Activated CD4-positive, alpha-beta memory T cell treated with anti-CD3 and anti-CD28 coated beads, Interleukin-2, amount 10 ng/mL, durations not matched to agents 7 days and 5 days (primary cell): ENCODE measurements at places on chromosomes 7 and 10. TPM values are rescaled to one million over a fixed set of nuclear protein-coding genes. Genes with fewer than 3 reads are reported as not detected.

- DNase-seq = no peak
- H3K27ac ChIP-seq = no peak overlapping the region
- no peaks in the 10 kb centered on the region for H3K36me3 ChIP-seq
- H3K27me3 ChIP-seq = no peaks in the 10 kb centered on the region
- no peaks in the 10 kb centered on the region for H3K4me1 ChIP-seq
- no peak overlapping the region for H3K4me3 ChIP-seq
Observed at GRCh38 chr10:18159557-18159956, 19.3 kb downstream of the CACNB2 start.

- peaks cover 23% of the 10 kb centered on the region for H3K27me3 ChIP-seq
- H3K36me3 ChIP-seq = no peaks in the 10 kb centered on the region
- DNase-seq = no peak
- peaks cover 13% of the 10 kb centered on the region for H3K4me1 ChIP-seq
Observed at GRCh38 chr7:6536262-6537260, 14.7 kb downstream of the GRID2IP start.

DNA sequence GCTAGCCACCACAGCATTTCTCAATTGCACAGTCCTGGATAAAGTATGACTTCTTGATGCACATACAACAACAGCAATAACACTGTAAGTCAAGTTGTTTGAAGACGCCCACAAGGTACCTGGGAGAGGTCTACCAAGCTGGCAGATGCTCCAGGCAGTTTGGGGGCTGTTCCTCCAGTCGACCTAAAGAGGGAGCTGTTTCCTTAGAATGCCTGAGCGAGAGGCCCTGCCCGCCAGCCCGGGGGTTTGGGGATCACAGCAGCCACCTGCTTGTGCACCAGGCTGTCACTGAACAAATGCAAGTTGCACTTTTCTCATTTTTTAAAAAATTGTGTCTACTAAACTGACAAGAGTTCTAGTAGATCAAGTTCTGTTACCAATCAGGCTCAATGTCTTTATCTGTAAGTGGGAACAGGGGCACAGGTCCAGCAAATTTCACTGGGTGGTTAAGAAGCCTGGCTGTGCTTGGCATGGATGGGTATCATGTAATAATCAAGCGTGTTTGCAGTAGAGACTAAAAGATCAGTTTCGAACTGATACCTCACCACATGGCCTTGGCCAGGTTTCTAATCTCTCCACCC is 193.8 kb upstream of the ADO start:
- peaks cover 21% of the 10 kb centered on the region for H3K4me1 ChIP-seq
- no peak overlapping the region for H3K27ac ChIP-seq
- no peaks in the 10 kb centered on the region for H3K36me3 ChIP-seq
- no peak overlapping the region for H3K4me3 ChIP-seq
- peaks cover 16% of the 10 kb centered on the region for H3K27me3 ChIP-seq
- DNase-seq = peak; percentile 73

DNA sequence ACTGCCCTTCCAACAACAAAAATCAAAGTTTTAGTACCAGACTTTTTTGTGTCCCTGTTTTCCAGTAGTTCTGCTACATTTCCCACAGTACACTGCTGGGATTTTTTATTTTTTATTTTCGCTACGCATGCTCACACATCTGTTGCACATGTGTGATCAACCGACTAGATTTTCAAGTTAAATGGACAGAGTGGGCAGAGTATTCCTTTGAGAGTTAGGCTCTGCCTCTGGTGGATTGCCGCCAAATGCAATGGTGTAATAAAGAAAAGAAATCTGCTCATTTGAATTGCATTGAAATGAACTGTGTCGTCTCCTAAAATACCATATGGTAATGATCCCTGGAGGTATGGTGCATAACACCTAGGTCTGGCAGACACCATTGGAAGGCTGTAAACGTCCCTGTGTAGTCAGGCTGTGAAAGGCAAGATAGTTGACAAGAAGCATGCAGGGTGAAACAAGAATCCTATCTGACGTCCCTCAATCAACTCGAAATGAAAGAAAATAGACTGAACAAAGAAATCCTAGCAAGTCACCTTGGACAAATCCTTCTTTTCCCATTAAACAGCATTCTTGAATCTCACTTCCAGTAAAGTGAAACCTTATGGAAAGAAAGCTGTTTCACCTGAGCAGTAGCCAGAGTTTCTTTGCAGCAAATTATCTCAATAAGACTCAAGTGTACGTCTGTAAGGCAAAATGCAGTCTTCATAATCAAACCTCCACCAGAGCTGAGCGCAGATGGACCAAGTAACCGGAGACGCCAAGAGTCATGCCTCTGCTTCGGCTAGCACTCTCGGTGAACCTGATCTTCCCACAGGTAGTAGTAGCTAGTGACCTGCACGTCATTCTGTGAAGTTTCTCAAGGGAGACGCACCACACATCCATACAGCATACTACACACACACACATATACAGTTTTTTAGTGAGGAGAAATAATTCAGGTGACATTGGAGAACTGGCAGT is 357.3 kb downstream of the CRPPA start:
- DNase-seq = no peak
- H3K27ac ChIP-seq = no peak overlapping the region
- H3K4me1 ChIP-seq = no peaks in the 10 kb centered on the region
- no peak overlapping the region for H3K4me3 ChIP-seq

GRCh38 chr7:123748171-123748733 is 551 bp downstream of the WASL start:
- peak overlapping the region; percentile 100 for H3K4me3 ChIP-seq
- H3K27me3 ChIP-seq = no peaks in the 10 kb centered on the region
- H3K27ac ChIP-seq = peak overlapping the region; percentile 90
- peak; percentile 35 for DNase-seq

DNA sequence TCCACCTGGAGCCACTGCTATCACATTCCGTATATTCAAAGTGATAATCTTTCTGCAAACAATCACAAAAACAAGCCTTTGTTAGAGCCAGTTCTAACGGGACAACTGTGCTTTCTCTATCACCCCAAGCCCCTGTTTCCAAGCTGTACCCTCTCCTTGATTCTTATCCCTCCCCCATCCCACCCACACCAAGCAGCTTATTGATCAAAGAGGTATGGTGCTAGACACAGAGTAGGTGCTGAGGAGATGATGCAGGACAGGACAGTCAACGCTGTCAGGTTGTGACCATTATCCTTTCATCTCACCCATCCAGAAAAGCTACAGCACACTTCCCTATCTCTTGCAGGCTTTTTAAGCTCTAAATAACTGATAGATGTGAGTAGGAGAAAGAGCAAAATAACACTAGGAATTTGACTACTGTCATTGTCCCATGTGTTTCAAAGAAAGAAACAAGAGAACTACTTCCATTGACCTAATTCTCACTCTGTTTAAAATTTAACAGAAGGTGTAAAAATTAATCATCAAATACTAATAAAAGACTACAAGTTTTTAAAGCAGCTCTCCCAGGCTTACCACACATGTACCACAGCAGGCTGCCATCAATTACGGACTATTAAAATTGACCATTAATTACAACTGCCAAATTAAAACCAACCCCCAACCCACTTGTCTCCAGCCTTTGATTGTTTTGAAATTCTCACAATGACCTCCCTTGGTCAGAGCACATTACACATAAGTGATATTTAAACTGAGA is 94.3 kb downstream of the ELAPOR2 start:
- no peaks in the 10 kb centered on the region for H3K36me3 ChIP-seq
- DNase-seq = no peak
- H3K4me3 ChIP-seq = no peak overlapping the region
- H3K27me3 ChIP-seq = no peaks in the 10 kb centered on the region
- H3K27ac ChIP-seq = no peak overlapping the region
- H3K4me1 ChIP-seq = no peaks in the 10 kb centered on the region

DNA sequence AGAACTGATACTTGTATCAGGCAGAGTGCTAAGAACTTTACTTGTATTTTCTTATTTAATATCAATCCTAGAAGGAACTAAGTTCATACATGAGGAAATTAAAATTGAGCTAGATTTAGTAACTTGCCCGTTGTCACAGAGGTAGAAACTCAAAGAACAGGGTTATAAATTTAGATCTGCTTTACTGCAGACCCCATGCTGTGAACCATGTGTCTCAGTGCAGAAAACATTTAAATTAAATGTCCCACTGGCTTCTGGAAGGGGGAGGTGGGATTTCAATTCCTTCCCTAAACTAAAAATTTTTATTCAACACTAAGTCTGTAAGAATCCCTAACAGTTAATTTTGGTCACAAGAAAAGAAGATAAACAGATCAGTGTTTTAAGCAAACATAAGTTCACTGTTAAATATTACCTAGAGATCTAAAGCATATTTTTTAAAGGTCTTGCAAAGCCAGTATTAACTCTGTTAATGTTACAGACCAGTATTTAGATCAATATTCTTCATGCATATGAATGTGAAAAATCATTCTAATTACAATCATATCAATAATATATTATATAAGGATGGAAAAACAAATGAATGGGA is 23.1 kb downstream of the WASL start:
- peaks cover 16% of the 10 kb centered on the region for H3K36me3 ChIP-seq
- H3K27ac ChIP-seq = no peak overlapping the region
- no peaks in the 10 kb centered on the region for H3K27me3 ChIP-seq

DNA sequence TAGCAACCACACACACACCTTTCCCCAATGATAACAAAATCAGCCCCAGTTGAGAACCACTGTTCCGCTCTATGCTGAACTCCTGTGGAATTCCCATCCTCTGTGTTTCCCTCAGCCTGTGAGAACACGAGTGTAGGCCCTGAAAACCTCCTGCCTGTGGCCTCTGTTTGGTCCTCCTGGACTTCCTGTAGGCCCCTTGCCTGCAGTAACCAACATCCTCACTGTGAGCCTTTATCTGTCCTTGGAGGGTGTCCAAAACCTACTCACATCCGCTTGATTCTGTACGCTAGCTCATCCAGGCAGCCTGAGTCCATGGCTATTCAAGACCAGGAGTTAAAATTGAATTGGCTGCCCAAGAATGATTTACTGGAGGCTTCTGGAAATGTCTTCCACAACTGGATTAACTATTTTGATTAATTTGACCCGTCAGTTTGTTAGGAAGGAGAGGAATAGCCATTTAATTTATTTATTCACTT is 149.8 kb downstream of the AKR1D1 start:
- H3K4me3 ChIP-seq = no peak overlapping the region
- H3K27me3 ChIP-seq = no peaks in the 10 kb centered on the region
- DNase-seq = no peak

GRCh38 chr10:120414946-120415345 is 42.1 kb upstream of the PLPP4 start:
- H3K4me1 ChIP-seq = no peaks in the 10 kb centered on the region
- H3K4me3 ChIP-seq = no peak overlapping the region
- no peaks in the 10 kb centered on the region for H3K27me3 ChIP-seq
- no peak overlapping the region for H3K27ac ChIP-seq
- no peaks in the 10 kb centered on the region for H3K36me3 ChIP-seq

DNA sequence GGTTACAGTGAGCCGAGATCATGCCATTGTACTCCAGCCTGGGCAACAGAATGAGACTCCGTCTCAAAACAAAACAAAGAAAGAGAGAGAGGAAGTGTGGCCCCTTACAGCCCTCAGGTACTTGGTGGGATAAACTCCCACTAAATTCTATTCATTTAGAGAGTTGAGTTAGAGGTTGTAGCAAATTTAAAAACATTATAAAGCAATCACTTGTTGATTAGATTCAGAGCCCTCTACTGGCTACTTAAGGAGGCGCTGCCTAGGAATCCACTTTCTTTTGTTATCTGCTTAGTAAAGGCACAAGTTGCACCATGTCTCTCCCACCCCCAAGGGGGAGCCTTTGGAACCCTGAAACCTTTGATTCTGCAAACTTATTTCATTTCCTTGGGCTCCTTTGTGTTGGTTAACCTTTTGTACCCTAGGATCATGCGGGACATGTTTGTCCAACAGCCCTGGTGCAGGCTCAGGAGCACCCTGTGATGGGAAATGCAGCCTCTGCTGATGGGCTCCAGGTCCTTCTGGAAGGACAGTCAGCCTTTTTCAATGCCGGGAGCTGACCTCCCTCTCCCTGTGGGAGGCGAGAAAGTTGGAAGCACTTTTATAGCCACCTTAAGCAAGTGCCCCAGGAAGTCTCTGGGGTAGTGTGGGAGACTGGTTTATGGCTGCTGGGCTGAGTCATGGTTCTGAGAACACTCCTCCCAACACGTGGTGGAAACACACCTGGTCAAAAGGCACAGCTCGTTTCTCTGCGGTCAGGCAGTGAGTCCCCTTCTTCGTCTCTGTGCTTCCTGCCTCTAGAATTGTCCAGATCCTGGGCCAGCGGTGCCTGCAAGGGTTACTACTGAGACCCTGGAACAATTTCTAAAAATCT is 2.3 kb downstream of the HKDC1 start:
- H3K4me1 ChIP-seq = peaks cover 67% of the 10 kb centered on the region
- DNase-seq = peak; percentile 90
- H3K36me3 ChIP-seq = no peaks in the 10 kb centered on the region
- no peaks in the 10 kb centered on the region for H3K27me3 ChIP-seq

GRCh38 chr7:122487131-122487530 is 182.6 kb upstream of the FEZF1 start:
- no peaks in the 10 kb centered on the region for H3K36me3 ChIP-seq
- H3K4me1 ChIP-seq = no peaks in the 10 kb centered on the region
- H3K27me3 ChIP-seq = no peaks in the 10 kb centered on the region
- no peak overlapping the region for H3K27ac ChIP-seq

DNA sequence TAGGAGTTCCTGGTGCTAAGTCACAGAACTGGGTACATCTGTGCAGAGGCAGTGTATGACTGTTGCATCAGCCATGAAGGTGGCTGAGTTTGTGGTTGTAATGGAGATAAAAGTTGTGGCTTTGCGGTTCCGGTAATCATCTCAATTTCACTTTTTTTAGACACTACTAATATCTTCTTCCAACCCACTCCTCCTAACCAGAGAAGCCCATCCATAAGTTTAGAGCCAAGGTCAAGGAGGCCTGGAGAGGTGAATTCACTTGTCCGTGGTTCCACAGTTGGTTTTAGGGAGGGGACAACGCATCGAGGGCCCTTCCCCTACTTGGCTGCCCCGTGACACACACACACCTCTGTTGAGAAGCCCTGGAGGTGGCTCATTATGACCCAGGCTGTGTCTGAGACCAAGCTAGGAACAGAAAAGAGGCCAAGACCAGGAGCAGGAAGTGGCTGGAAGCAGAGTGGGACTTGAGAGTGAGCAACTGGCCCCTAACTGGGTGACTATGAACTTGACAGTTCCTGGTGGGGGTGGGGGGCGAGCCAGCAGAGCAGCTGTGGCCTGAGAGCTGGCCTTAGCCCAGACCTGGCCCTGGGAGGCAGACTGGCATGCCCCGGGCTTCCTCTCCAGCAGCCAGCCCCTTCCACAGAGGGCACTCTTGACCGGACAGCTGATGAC is 66.8 kb upstream of the COL13A1 start:
- H3K27ac ChIP-seq = no peak overlapping the region
- DNase-seq = peak; percentile 19
- H3K4me1 ChIP-seq = peaks cover 13% of the 10 kb centered on the region
- no peaks in the 10 kb centered on the region for H3K36me3 ChIP-seq
- no peak overlapping the region for H3K4me3 ChIP-seq

GRCh38 chr10:52287866-52288265 is 26.2 kb upstream of the DKK1 start:
- H3K36me3 ChIP-seq = no peaks in the 10 kb centered on the region
- H3K27me3 ChIP-seq = no peaks in the 10 kb centered on the region
- H3K4me1 ChIP-seq = no peaks in the 10 kb centered on the region
- no peak for DNase-seq

- no peaks in the 10 kb centered on the region for H3K4me1 ChIP-seq
- no peak for DNase-seq
- no peak overlapping the region for H3K27ac ChIP-seq
Observed at GRCh38 chr7:111763221-111763801, 201.0 kb upstream of the IMMP2L start.

The PYROXD2 gene
- total RNA-seq = 13.5 TPM

The UNCX gene
- not detected for total RNA-seq

The NSMCE4A gene
- total RNA-seq = 54.7 TPM

The ELFN1 gene
- total RNA-seq = 0.08 TPM

The POU6F2 gene
- not detected for total RNA-seq

The PRKCQ gene
- total RNA-seq = 69.3 TPM

The CPA4 gene
- total RNA-seq = not detected
